Activated CD8-positive, alpha-beta memory T cell treated with anti-CD3 and anti-CD28 coated beads for 1 hour (primary cell): ENCODE measurements at places on chromosomes 2 and 18.

- no peak for DNase-seq
Measured at GRCh38 chr2:176392249-176392648, 123.0 kb downstream of the MTX2 start.

DNA sequence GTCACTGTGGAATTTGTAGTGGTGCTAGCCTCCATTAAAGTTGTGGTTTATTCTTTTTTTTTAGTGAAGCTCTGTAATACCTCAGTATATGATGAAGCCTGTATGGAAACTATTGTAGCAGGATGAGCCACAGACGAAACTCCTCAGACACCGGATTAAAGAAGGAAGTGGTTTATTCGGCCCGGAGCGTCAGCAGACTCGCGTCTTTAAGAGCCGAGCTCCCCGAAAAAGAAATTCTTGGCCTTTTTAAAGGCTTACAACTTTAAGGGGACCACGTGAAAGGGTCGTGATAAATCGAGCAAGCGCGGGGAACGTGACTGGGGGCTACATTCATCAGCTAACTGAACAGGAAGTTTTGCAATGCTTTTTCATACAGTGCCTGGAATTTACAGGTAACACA lies 8.1 kb upstream of the CCL20 start:
- DNase-seq: no peak

DNA sequence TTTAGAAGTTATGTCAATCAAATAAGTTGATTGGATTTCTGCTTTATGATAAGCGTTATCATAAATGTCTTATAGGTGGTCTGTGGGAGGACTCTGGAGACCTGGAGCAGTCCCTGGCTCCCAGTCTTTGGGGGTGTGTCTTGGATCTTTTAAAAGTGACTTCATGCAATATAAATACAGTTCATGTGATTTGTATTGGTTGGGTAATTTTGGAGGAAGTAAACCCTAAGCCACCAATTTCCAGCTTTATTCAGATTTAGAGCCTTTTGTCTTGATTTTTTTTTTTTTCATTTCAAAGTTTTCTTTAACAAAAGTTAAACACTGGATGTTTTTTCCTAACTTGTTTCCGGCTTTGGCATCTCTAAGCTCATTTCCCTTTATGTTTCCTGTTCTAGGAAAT lies 68.8 kb downstream of the MAP4K4 start:
- DNase-seq: no peak

- no peak for DNase-seq
Measured at GRCh38 chr2:205657579-205657978, 24.7 kb upstream of the NRP2 start.

- no peak for DNase-seq
Measured at GRCh38 chr2:157325786-157326185, at the start of gene ERMN. Gene ERMN (minus strand): TSS chr2:157325824. CDS start chr2:157325642, 182 bp downstream.

- no peak for DNase-seq
Measured at GRCh38 chr2:86027922-86028765, 77.5 kb downstream of the POLR1A start.

- no peak for DNase-seq
Measured at GRCh38 chr18:21904856-21905255, 164.3 kb downstream of the MIB1 start.

GRCh38 chr2:43292851-43293743 lies 66.7 kb upstream of the ZFP36L2 start:
- DNase-seq: no peak

DNA sequence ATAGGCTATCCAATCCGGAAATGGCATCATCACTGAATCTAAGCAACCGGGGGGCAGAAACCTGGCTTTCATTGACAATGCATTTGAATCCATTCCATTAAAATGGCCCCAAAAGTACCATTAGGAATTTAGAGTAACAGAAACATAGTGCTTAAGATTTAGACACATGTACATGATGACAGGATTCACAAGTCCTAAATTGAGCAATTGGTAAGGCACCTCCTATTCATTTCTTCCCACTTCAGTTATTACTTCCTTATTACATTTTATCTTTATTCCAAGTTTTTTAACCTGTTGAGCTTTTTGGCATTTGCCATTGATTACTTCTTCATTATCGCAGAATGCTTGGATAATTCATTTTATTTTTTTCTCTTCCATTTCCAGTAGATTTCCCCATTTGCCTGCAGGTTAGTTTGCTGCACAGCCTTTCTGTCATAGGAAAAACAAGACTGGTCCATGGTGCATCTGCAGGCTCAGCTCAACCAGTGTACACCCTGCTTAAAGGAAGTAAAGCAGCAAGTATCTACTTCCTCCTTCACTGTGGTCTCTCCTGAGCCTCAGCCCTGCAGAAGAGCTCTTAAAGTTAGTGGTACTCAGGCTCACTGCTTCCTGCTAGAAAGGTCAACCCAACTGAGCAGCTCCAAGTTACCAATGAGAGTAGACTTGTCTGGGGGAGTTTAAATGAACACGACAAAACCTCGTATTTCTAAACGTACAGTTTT lies 89.2 kb downstream of the DOCK10 start:
- no peak for DNase-seq

GRCh38 chr2:37318401-37318800 lies 6.2 kb downstream of the PRKD3 start:
- DNase-seq: no peak

DNA sequence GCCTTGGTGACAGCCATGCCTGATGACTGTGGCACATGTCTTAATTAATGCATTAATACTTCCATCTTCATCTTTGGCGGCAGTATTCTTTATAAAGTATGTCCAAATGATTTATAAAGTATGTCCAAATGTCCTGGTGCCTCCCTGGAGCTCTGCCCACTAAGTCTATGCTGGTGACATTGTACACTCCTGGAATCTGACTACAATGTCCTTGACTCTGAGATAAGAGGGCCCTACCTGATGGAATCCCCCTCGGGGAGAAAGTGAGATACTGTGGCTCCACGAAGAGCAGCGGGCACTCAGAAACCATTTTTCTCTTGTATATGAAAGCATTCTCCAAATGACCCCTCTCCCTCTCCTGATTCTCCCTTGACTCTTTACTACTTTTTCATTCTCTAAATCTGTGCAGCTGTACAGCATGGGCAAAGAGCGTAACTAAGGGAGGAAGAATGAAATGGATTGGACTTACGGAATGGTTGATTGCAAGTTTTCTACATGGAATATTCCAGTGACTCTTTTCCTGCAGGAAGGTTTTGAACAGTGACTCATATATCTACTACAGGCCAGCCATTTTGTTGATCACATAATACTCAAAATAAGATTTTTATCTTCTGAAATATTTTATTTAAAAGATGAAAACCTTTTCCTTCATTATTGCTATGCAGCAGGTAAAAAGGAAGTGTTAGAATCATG lies 17.3 kb downstream of the RAB12 start:
- no peak for DNase-seq

DNA sequence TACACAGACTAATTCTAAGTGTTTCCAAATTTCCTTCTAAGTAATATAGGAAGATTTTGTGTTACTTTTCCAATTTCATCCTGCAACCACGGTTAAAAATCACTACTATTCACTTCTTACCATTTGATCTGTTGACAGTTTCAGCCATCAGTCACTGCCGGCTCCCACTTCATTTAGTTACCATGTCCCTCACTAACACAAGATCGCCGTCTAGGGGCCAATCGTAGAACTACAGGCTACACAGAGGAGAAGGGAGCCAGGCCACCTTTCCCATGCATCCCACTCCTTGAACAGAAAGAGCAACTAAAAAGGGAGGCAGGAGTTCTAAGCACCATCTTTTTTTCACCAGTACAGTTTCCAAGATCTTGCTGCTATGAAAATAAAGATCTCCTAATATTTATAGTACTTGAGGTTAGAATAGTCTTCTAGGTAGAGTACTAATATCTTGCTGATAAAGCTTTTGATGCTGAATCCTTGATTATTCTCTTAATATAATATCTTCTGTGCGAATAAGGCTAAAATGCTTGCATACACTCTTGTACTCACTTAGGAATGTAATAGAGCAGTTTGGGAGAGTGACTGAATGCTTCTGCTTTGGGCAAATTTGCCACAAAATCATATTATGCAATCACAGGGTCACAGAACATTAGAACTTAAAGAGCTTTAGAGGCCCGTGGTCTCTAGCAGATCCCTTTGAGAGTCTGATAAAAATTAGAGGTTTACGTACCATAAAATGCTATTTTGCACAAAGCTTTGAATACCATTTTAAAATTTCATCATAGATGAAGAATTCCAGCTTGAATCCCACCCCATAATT lies 39.5 kb upstream of the CYP1B1 start:
- no peak for DNase-seq

GRCh38 chr2:235668782-235669181 lies 174.9 kb downstream of the AGAP1 start:
- DNase-seq: no peak

DNA sequence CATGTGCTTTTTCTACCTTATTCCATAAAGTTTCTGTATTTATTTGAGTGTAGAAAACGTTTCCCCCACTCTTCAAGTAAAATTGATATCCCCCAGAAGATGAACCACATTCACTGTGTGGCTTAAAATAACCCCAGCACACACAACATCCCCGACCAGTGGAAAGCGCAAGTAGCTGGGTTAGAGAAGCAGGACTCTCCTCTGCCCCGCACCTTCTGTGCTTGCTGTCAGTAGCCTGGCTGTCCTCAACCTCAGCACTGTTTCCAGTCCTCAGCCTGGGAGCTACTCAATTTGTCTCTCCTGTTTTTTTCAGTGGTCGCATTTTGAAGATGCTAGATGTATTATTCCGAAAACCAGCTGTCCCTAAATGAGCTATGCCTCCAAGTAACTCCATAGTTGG lies 18.0 kb upstream of the ST8SIA3 start:
- DNase-seq: no peak

DNA sequence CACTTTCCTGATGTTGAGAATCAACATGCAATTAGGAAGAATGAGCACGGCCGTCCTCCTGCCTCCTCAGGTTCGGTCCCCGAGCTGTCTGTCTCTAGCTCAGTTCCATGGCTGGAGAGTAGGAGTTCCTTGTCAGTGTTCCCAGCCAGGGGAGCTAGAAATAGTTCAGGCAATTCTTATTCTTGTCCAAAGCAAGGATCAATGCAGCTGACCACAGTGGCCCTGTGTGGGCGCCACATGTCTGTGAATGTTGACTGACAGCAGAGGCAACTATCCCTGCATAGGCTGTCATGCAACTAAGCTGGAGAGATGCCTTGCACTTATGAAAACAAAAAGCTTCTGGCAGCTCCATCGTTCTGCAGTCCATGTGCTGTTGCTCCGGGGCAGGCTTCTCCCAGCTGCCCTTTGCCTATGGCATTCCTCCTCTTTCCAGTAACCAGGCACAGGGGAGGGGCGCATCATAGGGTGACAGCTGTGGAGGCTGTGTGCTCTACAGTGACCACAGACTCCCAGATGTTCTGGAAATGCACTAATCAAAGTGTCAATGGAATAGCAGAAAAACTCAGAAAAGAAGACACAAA lies 58.7 kb downstream of the PDCL3 start:
- no peak for DNase-seq

GRCh38 chr18:60452421-60452820 lies 79.8 kb upstream of the MC4R start:
- no peak for DNase-seq

GRCh38 chr18:48814490-48815178 lies 136.1 kb downstream of the SMAD7 start:
- DNase-seq: no peak

- no peak for DNase-seq
Measured at GRCh38 chr2:137670111-137670510, 294.2 kb upstream of the HNMT start.

DNA sequence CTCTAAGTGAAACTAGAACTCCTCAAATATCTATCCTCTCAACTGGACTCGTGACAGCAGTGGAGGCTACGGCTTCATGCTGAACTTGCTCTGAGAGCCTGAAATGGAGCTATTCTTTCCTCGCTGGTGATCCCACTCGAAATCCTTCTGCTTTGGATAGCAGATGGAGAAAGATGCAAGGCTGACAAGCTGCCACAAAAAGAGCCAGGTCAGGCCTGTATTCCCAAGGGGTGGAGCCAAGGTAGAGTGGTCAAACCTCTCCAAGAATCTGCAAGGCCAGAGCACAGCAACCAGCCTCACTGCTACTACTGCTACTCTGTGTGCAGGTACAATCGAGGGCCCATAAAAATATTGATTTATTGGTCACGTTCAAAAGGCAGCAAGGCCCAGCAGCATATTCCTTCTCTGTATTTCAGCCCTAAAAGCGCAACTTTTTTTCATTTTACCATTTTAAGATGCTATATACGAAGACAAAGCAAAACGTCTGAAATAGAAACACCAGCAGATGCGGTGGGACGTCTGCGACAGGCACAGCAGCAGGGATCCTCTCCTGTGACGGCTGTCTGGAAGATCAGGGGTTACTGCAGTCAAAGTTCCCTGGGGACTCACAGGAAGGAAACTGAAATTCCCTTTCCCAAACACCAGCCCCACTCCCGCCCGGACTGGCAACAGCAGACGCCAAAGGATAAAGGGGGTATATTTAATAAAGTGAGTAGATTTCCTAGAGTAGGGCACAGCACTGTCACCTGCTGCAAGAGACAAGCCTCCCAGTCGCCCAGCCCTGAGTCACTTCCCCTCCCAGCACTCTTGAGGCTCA lies 2.4 kb downstream of the SPRED2 start:
- DNase-seq: no peak

DNA sequence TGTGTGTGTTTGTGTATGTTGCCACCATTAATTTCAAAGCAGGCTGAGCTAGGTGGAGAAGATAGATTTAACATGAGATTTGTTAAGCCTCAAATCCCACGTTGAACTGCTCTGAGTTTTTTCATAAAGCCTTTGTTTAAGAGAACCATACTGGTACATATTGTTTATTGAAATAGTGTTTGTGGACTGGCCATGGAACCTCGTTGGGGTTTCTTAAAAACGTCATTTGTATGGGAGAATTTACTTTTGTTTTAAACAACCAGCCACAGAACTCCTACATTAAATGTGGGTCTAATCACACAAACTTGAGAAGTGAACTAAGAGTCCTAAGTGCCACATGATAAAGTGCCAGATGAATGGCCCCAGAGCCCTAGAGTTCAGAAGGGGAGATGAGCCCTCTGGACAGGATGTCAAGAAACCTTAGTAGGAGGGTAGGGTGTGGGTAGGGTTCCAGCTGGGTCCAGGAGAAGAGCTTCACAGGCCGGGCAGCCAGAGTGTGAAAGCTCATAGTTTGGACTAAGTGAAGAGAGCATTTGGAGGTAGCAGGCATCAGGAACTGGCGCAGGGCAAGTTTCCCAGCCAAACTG lies 120.6 kb upstream of the EML6 start:
- no peak for DNase-seq

GRCh38 chr2:34570266-34570872 lies 971.3 kb upstream of the FAM98A start:
- no peak for DNase-seq

DNA sequence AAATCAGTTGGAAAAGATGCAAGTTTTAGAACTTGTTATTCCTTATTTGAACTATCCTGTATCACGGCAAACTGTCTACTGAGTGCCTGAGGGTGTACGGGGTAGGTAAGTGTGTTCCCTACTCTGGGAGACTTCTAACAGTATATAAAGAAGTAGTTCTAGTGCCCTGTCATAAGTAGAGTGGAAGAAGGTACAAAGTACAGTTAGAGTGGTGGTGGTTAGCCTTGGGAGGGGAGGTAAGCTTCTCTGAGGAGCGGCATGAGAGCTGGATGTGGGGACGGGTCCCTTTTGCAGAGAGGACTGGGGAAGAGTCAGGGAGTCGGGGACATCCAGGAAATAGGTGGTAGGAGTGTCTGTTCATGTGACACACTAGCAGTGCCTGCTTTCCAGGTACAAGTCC lies 48.5 kb downstream of the DGKD start:
- DNase-seq: no peak
